Dermis microvascular lymphatic vessel endothelial cell (primary cell): ENCODE measurements at places on chromosomes 2 and 18. TPM values are rescaled to one million over a fixed set of nuclear protein-coding genes. Genes with fewer than 3 reads are reported as not detected.

Gene ATP5F1A
- 733 and 734 TPM in 2 replicates for total RNA-seq

Gene NT5DC4
- not detected in 2 replicates for total RNA-seq

Gene PIK3C3
- 23.2 and 32.5 TPM in 2 replicates for total RNA-seq

Gene POU3F3
- not detected in 2 replicates for total RNA-seq

Gene CTDSP1
- total RNA-seq: 48.9 and 91.0 TPM in 2 replicates

Gene AGXT
- total RNA-seq: not detected in 2 replicates

Gene ANKRD36C
- total RNA-seq: 18.8 and 27.5 TPM in 2 replicates

Gene LMAN1
- 80.4 and 92.5 TPM in 2 replicates for total RNA-seq

Gene SPHKAP
- not detected in 2 replicates for total RNA-seq
